ENCODE measurements at places on chromosomes 6 and 20.
A peak's percentile ranks its signal among the peaks of the same experiment; 100 is the strongest.

DNA sequence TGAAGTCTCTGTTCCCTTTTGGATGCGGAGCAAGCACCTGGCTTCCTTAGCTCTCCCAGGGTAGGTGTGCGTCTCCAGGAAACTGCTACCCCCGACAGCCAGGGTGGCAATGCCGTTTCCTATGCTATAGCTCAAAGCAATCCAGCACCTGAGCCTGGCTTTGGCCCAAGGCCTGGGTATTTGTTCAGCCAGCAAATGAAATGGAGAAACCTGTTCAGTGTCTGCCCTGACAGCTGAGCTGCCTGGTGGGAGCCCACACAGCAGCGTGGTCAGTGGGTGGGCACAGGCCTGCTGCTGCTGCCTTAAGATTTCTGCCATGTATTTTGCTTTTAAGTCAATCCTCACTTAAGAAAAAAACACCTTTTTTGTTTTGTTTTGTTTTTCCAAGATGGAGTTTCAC lies 13.7 kb downstream of the SPATA2 start:
- DNase-seq: no peak

DNA sequence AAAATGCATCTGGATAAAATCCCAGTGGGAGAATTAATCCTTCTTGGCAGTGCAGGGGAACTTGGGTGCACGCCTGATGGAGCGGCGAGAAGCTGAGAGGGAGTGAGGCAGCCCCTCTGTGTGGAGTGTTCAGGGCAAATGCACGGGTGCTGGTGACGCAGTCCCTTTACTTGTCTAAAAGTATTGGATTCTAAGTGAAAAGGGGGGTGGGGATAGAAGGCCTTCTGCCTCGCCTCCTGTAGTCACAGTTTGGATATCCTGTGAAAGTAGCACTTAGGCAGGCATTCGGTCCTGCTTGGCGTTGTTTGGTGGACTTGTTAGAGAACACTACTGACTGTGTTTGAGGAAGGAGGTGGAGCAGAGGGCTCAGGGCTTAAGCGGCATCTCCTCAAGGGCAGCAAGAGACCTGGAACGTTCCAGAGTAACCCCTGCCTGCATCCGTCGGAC lies 39.3 kb downstream of the PHACTR3 start:
- no peak for DNase-seq

DNA sequence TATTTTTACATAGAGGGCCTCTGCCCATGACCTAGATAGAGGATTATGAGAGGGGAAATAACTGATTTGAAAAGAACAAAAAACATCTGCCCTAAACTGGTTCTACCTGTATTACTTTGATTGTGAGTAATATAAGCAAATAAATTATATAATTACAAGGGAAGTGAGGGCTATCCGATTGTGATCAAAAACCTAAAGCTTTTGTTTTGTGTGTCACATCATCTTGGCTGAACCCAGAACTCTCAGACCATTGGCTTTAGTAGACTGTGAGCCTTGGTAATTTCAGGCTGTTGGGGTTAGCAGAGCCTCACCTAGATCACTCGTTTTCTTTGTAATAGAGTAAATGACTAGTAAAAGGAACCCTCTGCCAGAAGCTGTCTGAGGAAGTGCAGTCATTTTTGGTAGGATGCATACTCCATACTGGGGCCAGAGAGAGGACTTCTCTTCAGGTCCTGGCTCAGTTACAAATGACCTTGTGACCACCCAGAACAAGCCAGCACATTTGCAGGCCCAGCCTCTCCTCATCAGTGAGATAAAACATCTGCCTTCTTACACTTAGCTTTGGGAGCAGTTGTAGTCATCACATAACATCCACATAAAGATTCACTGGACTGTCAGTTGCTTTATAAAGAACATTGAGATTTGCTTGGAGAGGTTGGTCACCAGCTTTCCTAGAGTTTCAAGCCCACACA lies 13.5 kb downstream of the STK35 start:
- DNase-seq: peak; percentile 90

- no peak for DNase-seq
Measured at GRCh38 chr20:54290636-54291035, 82.7 kb downstream of the PFDN4 start.

DNA sequence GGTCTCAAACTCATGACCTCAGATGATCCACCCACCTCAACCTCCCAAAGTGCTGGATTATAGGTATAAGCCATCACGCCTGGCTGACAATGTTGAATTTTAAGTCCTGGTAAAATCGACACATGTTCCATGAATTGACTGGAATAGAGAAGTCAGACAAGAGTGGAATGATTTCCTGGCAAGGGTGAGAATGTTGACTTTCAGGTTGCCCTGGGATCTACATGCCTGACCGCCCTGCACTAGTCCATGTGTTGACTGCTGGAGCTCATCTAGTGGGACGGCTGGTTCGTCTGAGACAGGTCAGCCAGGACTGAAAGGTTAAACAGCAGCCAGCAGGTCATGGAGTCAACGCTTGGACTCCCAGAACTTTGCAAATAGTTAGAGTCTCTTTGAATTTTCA lies 88.8 kb downstream of the SASH1 start:
- DNase-seq: no peak

DNA sequence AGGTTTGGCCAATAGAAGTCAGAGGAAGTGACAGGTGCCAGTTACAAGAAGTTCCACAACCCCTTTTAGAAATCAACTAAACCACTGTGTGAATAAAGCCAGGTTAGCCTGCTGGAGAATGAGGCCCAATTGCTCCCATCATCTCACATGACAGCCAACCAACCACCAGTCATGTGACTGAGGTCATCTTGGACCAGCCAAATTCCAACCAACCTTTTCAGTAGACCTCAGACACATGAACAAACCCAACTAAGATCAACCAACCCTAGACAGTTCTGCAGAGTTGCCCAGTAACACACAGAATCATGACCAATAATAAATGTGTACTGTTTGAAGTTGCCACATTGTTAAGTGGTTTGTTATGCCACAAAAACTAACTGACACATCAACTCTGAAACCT lies 44.6 kb upstream of the GGTLC1 start:
- DNase-seq: no peak

DNA sequence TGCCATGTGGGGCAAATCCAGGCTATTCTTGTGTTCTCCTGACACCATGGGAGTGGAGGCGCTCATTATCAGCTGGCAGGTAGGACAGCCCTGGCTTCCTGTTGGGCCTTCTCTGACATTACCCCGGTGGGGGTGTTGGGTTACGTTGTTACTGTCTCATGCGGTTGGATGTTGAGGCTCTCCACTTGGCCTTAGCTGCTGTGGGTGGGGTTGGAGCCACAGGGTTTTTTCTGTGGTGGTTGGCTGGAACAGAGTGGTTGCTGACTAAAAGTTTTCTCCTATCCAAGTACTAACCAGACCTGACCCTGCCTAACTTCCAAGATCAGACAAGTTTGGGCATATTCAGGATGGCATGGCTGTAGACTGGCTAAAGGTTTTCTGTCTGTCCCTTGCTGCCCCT lies 20.2 kb downstream of the RIPK1 start:
- peak; percentile 63 for DNase-seq

DNA sequence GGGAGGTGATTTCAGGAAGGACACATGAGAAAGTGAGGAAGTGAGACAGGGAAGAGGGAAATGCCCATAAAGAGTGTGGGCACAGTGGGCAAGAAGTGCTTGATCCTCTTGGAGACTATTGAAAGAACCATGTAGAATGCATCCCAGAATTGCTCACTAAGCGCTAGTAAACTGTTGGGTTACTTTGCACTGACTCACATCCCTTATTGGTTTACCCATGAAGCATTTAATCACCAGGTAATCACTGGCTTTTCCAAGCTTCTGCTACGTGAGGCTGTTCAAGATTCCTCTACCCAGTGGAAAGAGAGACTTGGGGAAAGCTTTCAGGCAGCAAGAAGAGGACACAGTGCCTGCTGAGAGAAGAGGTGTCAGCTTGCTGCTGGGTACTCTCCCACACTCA lies 410.0 kb upstream of the JAG1 start:
- DNase-seq: no peak

- DNase-seq: no peak
Measured at GRCh38 chr6:55997223-55997874, 122.0 kb upstream of the BMP5 start.

GRCh38 chr20:11726026-11726425 lies 191.7 kb upstream of the BTBD3 start:
- no peak for DNase-seq

GRCh38 chr6:148021699-148022098 lies 320.9 kb upstream of the SASH1 start:
- DNase-seq: no peak

DNA sequence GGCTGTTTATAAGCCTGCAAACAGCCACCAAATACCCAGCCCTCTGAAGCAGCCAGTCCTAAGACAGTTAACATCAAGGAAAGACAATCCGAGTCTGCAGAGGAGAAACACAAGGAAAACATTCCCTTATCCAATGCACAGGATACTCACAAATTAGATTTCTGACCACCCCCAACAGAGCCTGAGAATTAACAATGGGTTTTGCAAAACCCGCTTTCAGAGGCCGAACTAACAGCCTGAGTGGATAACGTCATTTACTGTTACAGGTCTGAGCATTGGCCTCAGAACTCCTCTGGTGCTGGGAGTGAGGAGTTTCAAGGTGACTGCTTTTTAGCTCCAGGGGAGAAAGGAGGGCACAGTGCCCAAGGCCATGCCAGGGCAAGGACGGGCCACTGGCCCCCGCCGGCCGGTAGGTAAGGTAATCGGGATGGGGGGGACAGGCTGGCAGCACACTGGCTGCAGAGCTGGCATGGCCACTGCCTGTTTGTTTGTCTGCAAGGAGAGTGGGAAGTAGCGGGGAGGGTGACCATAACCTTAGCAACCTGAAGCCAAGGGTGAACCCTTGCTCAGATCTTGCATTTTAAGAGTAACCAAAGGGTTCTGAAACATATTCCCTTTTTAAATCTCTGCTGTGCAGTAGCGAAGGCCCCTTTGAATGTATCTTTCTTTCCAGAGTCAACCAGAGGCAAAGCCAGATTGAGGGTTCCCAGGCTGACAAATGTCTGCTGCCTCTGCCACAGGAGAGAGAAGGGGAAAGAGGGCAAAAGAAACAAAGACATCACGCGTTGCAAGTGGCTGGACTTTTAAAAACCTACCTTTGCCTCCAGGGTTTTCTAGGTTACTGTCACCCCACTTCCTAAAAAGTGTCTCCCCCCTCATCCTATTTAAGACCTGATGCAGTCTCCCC lies 3.9 kb downstream of the ZMYND8 start:
- DNase-seq: peak; percentile 17

DNA sequence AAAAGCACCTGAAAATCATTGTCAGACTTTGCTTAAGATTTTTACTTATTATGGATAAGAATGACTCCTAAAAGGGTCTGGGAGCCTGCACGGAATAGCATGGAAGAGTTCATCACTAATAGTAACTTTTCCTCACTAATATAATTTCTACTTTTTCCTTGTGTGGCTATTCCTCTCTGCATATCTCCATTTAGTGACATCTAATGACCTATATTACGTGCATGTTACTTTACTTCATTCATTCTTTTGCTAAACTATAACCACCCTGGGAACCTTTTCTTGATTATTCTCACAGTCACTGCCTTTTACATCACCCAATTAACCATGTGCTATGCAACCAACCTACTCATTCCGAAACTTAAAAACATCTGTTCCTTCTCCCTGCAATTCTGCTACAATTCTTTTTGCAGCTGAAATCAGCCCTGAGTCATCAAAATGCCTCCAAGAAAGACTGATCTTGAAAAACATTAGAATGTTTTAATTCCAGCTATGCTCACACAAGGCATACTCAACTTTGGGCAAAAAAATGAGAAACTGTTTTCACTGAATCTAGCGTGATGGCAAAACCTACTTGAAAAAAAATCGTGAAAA lies 313.3 kb downstream of the RNGTT start:
- peak; percentile 85 for DNase-seq

- DNase-seq: no peak
Measured at GRCh38 chr20:25460566-25461280, 53.2 kb downstream of the GINS1 start.

DNA sequence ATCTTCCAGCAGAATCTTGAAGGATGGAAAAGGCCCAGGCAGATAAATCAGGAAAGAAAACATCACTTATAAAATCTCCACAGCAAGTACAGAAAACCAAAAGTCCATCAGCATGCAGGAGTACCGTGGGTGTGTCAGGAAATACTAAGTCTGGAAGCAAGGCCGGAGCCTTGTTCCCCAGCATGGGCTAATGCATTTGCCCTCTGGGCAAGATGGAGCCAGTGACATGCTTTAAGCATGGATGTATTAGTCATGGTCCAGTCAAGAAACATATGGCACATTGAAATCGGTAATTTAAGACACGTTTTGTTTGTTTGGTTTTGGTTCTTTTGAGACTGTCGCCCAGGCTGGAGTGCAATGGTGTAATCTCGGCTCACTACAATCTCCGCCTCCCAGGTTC lies 506.0 kb upstream of the JARID2 start:
- DNase-seq: no peak

DNA sequence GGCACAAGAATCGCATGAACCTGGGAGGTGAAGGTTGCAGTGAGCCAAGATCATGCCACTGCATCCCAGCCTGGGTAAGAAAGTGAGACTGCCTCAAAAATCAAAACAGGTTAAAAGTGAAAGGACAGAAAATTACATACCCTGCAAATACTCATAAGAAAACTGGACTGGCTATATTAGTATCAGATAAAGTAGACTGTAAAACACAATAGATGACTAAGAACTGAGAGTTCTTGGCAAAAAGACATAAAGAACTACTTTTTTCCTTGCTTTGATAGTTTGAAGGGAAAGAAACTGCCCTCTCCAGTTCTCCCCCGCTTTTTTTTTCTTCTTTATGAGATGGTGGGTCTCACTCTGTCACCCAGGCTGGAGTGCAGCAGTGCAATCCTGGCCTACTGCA lies 17.0 kb downstream of the SNX3 start:
- peak; percentile 63 for DNase-seq

DNA sequence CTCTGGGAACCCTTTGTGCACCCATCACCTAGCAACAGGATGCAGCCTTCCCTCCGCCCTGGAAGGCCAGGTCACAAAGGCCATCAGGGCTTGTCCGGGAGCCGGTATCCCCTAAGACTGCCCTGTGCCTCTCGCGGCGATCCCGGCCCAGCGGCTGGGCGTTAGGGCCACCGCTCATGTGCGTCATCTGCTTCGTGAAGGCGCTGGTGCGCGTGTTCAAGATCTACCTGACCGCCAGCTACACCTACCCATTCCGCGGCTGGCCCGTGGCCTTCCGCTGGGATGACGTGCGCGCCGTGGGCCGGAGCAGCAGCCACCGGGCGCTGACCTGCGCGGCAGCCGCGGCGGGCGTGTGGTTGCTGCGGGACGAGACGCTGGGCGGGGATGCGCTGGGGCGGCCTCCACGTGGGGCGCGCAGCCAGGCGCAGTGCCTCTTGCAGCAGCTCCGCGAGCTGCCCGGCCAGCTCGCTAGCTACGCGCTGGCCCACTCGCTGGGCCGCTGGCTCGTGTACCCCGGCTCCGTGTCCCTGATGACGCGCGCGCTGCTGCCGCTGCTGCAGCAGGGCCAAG lies at the start of gene ABHD16B:
Gene ABHD16B, plus strand, starts transcription at position 134 of the 570 bp plus-strand sequence. Its CDS starts 43 bp downstream, at position 177.
- DNase-seq: no peak

GRCh38 chr6:87669051-87669450 lies 33.0 kb downstream of the AKIRIN2 start:
- no peak for DNase-seq

GRCh38 chr20:10185741-10186558 lies 32.7 kb upstream of the SNAP25 start:
- DNase-seq: peak; percentile 16

DNA sequence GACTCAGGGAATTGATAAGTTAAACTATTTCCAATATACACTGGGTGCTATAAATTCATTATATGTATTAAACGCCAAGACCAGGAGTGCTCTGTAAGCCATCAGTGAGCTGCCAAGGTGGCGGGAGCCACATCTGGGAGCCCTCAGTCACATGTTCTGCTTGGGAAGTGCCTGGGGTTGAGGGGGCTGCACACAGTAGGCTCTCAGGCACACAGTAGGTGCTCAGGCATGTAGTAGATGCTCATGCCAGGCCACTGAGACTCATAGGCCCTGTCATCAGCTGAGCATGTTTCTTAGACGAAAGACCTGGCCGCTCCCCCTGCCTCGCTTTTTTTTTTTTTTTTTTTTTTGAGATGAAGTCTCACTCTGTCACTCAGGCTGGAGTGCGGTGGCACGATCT lies 83.3 kb upstream of the BHLHE23 start:
- DNase-seq: no peak
